ENCODE measurements at places on chromosomes 5 and 9.

GRCh38 chr5:11504065-11504885 is 400.0 kb downstream of the CTNND2 start:
- DNase-seq: no peak

GRCh38 chr9:91398926-91399325 is 24.7 kb downstream of the NFIL3 start:
- DNase-seq: no peak

GRCh38 chr9:29129763-29130162 is 1556.5 kb upstream of the C9orf72 start:
- no peak for DNase-seq

DNA sequence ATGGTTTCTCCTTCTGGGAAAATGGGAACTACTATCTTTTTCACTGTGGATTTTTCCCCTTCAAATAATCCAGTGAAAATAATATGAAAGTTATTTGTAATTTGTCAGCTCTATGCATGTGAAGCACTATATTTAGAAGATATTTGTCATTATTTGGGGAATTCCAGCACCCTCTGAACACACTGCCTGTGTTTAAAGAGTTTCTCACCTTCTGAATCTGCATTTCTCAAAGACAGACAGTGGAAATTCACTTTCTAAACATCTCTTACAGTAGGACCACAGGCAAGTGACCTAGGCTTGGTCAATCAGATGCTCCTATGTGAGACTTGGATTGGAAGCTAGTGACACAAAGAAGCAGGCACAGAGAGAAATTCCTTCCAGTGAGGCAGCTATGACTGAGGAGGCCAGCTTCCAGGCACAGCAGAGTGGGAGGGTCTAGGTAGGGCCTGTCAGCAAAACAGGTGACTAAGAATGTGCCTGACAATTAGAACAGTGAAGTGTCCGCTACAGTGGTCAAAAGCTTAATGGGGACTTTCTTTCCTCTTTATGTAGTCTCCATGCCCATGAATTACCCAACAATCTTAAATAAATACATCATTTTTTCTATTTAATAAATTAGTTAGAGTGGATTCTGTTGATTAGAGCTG is 167.2 kb downstream of the HMHB1 start:
- no peak for DNase-seq

DNA sequence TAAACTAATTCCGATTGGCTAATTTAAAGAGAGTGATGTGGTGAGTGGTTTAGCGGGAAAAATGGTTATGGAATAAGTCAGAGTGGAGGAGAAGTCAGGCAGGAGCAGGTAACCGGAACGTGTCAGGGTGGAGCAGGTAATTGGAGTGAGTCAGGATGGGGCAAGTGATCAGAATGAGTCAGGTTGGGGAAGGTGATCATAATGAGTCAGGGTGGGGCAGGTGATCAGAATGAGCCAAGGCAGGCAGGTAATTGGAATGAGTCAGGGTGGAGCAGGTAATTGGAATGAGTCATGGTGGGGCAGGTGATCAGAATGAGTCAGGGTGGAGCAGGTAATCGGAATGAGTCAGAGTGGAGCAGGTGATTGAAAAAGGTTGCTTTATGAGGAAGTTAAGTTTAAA is 101.4 kb downstream of the TMEM167A start:
- no peak for DNase-seq

- no peak for DNase-seq
These were observed 47.6 kb downstream of the ADAMTS2 start for GRCh38 chr5:179297486-179298180.

DNA sequence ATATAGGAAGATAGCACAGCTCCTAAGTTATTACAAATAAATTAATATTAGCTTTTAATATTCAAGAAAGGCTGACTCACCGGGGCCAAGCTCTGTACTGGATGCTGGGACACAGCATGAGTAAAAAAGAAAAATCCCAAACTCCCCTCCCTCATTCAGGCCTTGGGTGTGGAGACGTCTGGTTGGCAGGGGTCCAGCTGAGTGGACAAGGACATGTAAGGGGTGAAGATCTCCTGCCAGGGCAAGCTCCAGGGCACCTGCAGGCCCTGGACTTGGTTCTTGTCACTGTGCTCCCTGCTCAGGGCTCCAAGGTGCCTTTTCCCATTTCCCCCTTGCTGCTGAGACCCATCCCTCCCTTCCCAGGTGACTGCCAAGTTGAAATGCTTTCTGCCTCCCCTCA is 388.5 kb downstream of the ENC1 start:
- no peak for DNase-seq

- no peak for DNase-seq
These were observed 73.5 kb downstream of the LNPEP start for GRCh38 chr5:97009212-97009898.

GRCh38 chr9:110126499-110126941 is 81.4 kb downstream of the C9orf152 start:
- no peak for DNase-seq

- DNase-seq: no peak
These were observed 27.9 kb downstream of the KDM4C start for GRCh38 chr9:6785682-6786081.

DNA sequence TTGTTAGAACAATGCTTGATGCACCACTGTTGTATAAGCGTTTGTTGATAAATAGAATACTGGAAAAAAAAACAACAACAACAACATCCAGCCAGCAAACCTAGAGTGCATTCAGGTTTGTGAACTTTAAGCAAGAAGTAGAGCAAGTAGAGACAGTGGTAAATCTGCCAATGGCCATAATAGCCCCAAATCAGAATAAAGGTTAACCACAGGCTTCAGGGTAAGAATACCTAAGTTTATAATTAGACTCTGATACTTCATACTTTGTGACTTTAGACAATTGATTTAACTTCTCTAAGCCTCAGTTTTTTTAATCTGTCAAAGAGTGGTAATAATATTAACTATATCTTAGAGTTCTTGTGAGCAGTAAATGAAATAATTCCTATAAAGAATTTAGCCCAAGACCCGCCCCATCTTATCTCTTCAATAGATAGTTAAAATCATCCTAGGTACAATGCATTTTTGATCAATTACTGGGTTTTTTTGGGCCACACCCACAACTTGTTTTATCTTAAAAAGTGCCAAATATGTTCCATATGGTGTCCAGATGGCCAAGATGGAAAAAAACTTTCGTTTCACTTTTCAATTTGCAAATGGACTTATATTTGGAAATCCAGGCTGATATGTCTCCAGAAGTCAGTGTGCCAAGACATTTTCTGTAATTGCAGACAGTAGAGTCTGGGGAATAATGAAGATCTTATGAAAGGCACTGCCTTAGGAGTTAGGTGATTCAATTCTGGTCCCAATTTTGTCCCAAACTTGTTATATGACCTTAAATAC is 24.5 kb upstream of the DPYSL3 start:
- DNase-seq: no peak

DNA sequence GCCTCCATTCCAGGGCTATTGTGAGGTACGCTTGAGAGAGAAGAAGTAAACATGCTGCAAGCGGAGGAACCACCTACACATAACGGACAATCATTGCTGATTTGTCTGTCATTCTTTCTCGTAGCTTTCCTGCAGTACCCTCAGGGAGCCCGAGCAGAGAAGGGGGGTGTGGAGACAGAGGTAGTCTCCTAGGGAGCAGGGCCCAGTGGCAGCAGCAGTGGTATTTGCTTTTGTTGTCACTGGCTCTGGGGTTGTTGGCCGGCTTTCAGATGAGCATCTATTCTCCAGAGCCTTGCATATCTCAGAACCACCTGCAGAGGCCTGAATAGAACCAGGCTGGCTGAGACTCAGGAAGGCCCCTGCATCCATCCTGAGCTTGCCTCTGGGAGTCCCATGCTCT is 19.9 kb downstream of the ENHO start:
- no peak for DNase-seq

GRCh38 chr9:69571032-69571431 is 101.1 kb downstream of the APBA1 start:
- DNase-seq: no peak

- no peak for DNase-seq
These were observed 509.3 kb upstream of the NUDT12 start for GRCh38 chr5:104071887-104072286.

GRCh38 chr9:93057042-93057702 is 1.3 kb upstream of the SUSD3 start:
- DNase-seq: no peak

DNA sequence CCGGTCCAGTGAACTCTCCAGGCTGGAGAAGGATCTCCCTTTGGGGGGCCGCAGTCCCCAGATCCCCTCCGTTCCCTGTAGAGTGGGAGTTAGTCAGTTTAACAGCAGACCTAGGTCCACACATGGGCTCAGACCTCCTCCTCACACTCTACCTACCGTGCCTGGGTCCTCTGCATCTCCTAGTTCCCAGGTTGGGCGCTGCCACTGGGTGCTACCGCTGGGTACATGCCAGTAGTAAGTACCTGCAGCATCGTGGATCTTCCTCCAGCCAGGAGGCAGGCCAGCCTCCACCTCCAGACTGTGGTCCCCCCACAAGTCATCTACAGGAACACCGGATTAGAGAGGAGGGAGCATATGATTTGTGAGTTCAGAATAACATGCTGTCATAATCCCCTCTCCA is 802 bp downstream of the APBB3 start:
- DNase-seq: no peak

- DNase-seq: no peak
These were observed 73.2 kb upstream of the SH3PXD2B start for GRCh38 chr5:172527559-172527958.

DNA sequence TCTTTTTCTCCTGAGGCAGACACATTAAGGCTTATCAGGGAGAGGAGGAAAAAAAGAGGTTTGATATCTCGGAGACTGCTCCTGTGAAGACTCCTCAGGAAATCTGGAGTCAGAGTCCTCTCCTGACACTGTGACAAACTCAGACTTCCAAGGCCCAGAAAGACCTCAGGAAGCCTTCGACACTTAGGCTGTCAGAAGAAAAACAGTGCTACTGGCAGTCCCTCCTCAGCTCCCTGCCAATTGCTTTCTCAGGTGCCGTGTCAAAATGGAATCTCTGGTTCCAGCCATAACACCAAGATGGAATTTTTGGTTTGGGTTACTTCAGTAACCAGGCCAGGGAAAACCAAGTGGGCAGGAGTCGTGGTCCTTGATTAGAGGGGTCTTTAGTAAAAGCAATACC is 4.1 kb downstream of the STK10 start:
- no peak for DNase-seq

DNA sequence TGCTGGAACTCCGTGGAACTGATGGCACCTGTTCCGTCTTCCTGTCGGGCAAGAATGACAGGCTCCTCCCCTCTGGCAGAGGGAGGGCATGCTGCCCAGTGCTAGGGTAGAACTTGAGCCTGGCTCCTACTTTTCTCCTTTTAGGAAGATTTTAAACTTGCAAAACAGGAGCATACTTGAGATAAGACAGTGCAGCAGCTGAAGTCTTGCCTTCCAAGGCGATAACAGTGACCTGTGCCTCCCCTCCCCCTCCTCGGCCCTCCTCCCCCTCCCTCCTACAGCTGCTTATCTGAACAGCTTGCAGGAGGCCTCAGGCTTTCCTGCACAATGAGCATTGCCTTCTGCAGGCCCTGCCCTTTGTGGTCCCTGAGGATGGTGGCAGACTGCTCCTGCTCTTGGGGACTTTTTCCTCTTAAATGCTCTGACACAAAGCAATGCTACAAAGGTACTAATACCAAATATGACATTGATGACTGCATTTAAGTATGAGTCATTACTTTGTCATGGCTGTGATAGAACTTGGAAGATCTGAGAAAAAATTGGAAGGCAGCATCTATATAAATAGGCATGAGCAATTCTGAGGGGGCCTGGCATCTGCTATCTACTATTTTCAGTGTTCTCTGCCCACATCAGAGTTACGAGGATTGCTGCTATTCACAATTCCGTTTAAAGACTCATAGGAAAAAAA is 2.0 kb downstream of the GADD45G start:
- no peak for DNase-seq

DNA sequence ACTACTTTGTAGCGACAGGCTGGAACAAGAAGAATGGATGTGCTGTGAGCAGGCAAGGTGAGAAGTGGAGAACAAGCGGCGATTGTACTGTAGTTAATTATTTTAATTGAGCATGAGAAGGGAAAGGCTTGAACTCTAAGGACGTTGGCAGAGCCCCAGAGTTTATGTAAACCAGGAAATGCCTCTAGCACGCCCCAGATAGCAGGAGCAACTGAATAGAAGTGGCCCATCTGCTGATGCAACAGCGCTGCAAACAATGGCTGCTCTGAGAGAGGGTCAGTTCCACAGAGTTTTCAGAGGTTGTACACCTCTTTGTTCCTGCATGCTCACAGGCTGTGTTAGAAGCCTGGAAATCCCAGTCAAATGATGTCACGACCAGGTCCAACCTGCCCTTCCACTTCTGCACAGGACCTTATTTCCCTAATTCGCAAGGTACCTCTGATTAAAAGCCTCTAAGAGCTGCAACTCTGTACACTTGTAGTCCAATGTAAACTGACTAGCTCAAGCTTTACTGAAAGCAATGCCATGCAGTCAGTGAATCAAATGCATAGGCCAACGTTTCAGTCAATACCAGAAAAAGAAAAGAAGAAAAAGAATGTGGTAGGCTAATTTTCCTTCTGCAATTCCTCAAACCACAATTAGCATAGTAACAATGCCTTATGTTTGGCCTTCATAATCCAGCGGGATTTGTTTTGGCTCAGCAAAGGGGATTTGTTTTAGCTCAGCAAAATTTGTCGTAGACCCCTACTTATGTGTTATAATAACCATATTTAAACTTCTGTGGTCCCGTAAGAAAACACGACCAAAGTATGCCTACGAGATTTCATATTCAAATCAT is 119.6 kb upstream of the RETREG1 start:
- DNase-seq: no peak

DNA sequence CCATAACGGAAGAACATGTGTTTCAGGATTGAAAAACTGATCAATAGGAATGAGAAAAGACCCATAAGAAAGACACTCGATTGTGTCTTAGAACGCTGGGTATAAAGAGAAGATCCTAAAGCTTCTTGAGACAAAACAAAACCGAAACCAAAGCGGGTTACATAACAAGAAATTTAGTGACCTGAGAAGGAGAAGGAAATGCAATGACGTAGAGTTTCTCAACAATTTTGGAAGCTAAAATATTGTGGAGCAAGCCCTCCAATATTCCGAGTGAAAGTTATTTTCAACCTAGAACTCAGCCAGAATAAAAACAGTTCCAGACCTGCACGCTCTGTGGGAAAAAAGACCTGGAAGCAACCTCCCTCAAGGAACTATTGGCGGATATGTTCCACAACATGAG is 81.9 kb upstream of the FREM1 start:
- no peak for DNase-seq

- no peak for DNase-seq
These were observed 12.3 kb upstream of the SPATA31D4 start for GRCh38 chr9:81915801-81916505.

DNA sequence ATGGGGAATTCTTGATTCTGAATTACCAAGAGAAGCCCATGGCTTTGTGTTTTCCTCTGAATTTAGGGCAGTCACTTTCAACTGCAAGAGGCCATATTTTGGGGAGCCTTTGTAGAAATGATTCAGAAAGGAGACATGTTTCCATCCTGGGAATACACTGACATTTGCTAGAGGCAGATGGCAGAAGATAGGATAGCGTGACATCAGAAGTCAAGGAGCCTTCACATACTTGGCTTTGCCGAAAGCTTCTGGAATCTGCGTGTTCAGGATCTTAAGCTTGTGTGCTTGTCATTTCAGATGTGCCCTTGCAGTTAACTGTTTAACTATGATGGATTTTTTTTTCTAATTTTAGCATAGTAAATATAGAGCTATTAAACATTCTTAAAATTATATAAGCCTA is 296.2 kb downstream of the ARHGEF28 start:
- no peak for DNase-seq

- no peak for DNase-seq
These were observed at the start of gene GPSM1 for GRCh38 chr9:136327304-136327974. GPSM1 (plus strand) TSS chr9:136327539; CDS start chr9:136327696, 157 bp downstream.

- no peak for DNase-seq
These were observed 4.7 kb upstream of the COL27A1 start for GRCh38 chr9:114150608-114151007.

- DNase-seq: no peak
These were observed 59.5 kb downstream of the ERMP1 start for GRCh38 chr9:5773324-5773999.
